Anterior cingulate cortex (tissue), 58 donors: ENCODE measurements at places on chromosomes 11 and 22.

- no peak for DNase-seq
Measured at GRCh38 chr11:126418887-126419286, 63.4 kb downstream of the ST3GAL4 start.

DNA sequence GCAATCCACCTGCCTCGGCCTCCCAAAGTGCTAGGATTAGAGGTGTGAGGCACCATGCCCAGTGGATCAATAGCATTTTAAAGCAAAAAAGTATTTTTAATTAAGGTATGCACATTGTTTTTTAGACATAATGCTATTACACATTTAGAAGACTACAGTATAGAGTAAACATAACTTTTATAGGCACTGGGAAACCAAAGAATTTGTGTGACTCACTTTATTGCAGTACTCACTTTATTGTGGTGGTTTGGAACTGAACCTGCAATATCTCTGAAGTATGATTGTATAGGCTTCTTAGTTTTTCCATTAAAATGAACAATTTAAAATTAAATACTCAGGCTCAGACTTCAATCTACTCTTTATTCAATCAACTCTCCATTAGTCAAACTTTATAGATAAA is 17.5 kb upstream of the CD3E start:
- no peak for DNase-seq

DNA sequence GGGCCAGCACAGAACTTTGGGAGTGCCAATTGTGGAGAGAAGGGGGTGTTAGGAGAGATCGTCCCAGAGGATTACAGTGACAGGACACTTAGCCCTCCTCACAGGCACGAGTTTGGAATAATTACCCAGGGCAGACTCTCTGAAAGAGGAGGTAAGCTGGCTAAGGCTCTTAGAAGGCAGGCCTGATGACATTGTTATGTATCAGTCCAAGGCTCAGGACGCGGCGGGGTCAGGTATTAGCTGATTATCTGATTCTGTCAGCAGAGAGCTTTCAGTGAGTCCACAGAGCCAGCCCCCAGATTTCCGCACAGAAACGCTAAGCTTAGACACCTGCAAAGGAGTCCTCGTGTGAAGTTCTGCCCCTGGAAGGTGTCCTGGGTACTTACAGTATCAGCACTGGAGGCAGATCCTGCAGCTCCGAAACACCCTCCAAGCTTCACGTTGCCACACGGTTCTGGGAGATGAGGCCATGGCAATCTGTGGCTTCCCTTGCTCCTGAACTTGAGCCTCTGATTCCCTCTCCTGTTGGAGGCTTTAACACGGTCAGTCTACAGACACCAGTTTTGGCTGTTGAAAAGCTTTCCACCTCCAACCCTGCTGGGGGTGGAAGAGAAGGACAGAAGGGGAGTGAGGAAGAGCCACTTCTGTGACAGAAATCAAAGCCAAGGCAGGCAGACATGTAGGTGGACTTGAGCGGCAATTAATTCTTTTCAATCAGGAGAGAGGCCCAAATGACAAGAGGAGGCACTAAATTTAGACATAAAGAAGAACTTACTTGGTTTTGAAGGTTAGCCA is 123.6 kb upstream of the CADM1 start:
- no peak for DNase-seq

DNA sequence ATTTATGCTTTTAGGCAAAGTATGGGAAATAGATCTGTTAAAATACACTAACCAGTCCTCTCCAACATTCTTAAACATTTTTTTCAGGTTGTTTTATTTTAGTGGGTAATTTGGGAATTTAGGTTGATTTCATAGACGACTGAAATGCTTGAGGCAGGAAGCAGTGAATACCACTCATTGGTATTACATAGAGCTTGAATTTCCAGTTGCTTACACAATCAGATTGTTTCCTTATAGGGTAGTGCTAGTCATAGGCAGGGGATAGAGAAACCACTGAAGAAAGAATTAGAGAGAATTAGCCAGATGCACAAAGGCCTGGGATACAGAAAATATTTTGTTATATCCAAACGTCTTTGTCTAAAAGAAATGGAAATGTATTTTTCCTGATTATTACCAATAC is 23.9 kb upstream of the LYVE1 start:
- no peak for DNase-seq

DNA sequence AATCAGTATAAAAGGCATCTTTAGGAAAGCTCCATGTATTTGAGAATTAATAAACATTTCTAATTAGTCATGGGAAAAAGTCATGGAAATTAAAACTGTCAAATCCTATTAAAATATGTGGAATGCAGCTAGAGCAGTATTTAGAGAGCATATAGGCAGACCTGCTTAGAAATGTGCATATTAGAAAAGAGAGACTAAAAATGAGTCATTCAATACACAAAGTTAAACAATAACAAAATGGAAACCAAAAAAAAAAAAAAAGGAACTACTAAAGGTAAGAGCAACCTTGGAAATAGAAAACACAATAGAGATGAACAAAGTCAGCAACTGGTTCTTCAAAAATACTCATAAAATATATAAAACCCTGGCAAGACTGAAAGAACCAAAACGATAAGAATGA is 59.7 kb upstream of the RASSF10 start:
- no peak for DNase-seq

DNA sequence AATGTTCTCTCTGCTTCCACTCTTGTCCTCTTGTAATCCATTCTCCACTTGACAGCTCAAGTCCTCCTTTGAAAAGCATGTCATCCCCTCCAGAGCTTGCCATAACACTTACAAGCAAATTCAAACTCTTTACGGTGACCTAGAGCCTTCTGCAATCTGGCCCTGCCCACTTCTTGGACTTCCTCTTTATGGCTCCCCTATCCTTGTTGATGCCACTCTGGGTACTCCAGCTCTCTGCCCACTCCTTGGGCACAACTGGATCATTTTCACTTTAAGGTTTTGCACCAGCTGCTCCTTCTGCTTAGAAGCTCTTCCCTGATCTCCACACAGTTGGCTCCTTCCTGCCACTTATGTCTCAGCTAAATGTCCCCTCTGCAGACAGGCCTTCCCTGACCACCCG is 217.9 kb downstream of the DSCAML1 start:
- no peak for DNase-seq

DNA sequence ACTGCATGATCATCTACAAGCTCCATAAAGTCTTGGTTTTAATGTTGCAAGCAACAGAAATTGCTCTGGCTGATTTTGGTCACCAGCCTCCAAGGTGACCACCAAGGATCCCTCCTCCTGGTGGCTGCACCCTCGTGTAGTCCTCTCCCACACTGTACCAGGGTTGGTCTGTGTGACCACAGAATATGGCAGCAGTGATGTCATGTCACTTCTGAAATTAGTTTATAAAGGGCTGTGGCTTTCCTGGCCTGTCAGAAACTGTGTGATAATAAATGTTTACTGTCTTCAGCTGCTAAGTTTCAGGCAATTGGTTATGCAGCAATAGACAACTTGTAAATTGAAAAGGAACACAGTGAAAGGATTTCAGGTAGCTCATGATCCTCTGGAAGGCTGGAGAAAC is 5.3 kb upstream of the PRDM11 start:
- DNase-seq = no peak

DNA sequence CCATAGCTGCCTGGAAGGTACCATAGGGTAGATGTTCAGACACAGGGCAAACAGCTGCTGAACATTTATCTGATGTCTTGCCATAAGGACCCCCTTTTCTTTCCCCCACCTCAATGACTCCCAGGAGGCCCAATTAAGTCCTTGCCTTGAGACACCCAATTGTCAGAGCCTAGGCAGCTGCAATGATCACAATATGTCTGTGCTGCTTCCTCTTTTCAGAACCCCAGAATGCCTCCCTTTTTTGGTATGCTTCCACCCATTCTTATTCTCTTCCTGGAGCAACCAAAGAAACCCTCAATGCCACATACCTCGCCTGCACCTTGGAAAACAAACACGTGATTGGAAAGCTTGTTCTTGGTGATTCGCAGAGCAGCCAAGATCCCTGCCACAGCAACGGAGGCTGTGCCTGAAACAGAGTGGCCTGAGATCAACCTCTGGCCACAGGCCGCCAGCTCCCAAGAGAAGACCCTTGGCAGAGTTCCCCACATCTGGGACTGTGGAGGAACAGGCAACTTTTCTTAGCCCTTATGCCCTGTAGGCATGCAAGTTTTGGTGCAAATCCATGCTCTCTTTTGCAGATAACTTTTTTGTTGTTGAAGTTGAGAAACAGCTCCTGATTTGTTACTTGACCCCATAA is 75.4 kb downstream of the CCDC81 start:
- DNase-seq = no peak

DNA sequence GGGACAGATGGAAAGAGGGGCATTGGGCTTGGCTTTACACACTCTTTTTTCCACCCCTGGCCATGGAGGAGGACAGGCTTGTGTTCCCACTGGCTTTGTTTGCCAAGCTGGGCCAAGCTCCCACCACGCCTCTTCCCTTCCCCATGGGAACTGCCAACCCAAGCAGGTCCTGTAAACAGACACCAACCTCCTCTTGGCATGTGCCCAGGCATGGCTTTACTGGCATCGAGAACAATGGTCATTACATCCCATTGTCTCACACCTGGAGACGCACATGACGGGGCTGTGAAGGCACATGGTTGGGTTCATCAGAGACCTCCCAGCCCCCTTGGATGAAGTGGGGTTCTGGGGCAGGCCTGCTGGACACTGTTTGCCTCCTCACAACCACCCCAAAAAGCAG is 11.7 kb downstream of the SEC14L3 start:
- DNase-seq = no peak
